HCT116 (cell line): ENCODE measurements at places on chromosomes 3 and 15. TPM values are rescaled to one million over a fixed set of nuclear protein-coding genes. Genes with fewer than 3 reads are reported as not detected.
A peak's percentile ranks its signal among the peaks of the same experiment; 100 is the strongest.

The CD200R1 gene
- total RNA-seq: not detected

The TMEM44 gene
- 30.3 TPM for total RNA-seq

The FBXO22 gene
- 60.3 TPM for total RNA-seq

The CYP1A2 gene
- not detected for total RNA-seq

GRCh38 chr15:57667171-57667849 lies 39.2 kb upstream of the POLR2M start:
- DNase-seq: no peak

GRCh38 chr3:151580591-151580990 lies 119.7 kb upstream of the IGSF10 start:
- no peak for DNase-seq

DNA sequence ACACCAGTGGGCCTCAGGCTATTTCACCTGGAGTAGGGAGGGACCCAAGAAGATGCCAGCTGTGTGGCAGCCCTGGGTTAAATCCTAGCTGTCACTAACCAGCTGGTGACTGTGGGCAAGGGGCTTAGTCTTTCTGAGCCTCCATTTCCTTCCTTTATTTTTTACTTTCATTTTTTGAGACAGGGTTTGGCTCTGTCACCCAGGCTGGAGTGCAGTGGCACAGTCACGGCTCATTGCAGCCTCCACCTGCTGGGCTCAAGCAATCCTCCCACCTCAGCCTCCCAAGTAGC lies 108.0 kb upstream of the SMAD3 start:
- DNase-seq: no peak

- DNase-seq: no peak
Measured at GRCh38 chr15:76711351-76711827, 193.8 kb downstream of the SCAPER start.

DNA sequence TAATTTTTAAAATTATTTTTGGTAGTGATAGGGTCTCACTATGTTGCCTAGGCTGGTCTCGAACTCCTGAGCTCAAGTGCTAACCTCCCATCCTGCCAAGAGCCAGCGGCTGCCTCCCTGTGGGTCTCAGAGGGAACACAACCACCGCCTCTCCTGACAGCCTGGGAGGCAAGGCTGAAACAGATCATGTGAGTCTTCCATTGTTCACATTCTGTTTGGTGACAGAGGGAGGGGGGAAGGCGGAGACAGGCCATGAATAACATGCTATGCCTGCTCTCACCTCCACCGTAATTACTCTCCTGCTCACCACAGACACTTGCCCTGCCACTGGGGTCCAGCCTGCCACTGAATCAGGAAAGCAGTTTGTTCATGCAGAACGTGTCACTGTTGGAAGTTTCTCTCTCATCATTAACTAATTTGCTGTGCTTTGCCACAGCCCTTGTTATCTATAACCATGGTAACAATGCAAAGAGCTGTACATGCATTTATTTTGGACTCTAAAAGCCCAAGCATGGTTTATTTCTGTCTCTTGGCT lies 78.4 kb upstream of the RASGRF1 start:
- peak; percentile 61 for DNase-seq

- DNase-seq: no peak
Measured at GRCh38 chr15:52288051-52288942, 7.3 kb downstream of the MYO5C start.

- no peak for DNase-seq
Measured at GRCh38 chr15:52102463-52102862, 10.1 kb downstream of the BCL2L10 start.
